ENCODE measurements at places on chromosomes 6 and 20.

GRCh38 chr6:493840-494239 lies 102.3 kb downstream of the IRF4 start:
- DNase-seq: no peak

DNA sequence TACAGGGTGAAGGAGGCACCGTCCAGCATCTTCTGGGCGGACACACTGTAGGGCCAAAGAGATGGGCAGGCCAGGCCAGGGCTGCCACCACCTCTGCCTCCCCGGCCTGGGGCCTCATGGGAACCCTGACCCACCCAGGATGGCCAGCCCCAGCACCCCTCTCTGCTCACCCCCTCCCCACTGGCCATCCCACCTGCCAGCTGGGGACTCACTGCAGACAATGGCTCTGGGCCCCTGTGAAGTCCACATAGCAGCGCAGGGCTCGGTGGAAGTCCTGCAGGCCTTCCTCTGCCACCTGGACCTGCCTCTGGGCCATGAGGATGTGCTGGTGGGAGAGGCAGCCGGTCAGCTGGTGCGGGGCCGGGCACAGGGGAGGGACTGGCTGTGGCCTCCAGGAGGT lies 3.6 kb upstream of the C20orf144 start:
- no peak for DNase-seq

- no peak for DNase-seq
Measured at GRCh38 chr20:43723186-43723585, 3.6 kb downstream of the GTSF1L start.

DNA sequence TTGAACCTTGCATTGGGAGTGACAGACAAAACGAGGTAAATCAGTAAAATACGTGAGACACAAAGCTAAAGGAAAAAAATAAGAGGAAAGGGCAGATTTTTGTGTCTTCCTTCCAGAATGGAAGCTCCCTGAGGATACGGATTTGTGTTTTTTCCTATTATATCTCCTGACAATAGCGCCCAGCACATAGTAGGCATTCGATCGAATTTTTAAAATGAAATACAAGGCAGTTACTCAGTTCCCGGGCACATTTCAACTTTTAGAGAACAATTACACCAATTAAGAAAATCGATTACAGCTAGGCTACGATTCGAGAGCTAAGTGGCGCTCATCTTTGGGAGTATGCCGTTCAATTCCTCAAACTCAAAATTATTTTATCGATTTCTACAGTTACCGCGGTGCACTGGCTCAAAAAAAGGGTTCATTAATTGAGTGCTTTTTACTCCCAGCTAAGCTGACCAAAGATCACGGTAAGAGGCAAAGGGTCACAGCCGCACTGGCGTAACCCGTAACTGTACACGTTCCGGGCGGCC lies 443 bp downstream of the RMND1 start:
- no peak for DNase-seq

DNA sequence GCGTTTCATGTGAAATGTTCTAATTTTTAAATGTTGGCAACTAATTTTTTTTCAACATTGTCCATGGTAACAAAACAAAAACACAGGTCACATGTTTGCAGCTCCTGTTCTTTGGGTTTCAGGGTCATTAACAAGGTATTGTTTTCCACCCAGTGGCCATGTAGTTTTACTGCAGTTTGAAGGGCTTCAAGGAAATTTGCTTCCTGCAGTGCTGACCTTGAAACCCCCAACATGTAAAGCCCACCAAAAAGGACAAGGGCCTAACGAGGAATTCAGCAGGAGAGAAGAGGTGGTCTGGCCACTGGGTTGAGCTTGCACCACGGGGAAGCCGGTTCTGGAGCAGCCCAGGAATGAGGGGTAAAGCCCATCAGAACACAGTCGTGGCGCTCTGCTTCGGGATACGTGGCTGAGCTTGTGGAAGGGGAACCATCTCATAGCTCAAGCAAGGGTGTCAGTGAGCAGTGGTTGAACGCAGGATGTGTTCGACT lies 13.9 kb upstream of the KLHL31 start:
- DNase-seq: no peak

DNA sequence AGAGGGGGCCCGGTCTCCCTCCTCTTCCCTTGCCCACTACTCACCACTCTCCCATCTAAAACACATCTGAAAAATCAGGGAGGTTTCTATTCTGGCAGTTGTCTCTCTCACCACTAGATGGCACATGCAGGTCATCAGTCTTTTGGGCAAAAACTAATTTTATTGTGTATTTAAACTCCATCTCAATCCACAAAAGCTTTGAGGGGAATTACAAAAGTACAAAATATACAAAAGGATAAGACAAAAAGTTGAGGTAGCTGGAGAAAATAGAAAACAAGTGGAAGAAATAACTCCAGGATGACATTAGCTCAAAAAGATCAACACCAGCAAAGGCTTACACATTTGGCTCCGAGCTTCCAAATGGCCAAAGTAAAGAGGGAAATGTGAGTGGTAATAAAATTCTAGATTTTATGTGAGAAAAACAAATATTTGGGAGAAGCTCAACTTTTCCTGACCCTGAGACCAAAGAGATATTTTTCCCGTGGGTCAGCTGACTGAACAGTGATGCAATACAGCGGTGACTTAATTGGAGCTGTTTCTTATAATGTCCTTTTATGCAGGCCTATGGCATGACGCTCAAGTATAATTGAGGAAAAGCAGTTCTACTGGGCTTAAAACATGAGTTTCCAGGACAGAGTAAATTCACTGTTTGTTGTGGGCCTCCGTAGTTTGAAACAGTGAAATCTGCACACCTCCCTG lies 79.8 kb upstream of the CHD6 start:
- peak; percentile 42 for DNase-seq

GRCh38 chr6:123030282-123030681 lies 34.2 kb downstream of the CLVS2 start:
- DNase-seq: no peak

DNA sequence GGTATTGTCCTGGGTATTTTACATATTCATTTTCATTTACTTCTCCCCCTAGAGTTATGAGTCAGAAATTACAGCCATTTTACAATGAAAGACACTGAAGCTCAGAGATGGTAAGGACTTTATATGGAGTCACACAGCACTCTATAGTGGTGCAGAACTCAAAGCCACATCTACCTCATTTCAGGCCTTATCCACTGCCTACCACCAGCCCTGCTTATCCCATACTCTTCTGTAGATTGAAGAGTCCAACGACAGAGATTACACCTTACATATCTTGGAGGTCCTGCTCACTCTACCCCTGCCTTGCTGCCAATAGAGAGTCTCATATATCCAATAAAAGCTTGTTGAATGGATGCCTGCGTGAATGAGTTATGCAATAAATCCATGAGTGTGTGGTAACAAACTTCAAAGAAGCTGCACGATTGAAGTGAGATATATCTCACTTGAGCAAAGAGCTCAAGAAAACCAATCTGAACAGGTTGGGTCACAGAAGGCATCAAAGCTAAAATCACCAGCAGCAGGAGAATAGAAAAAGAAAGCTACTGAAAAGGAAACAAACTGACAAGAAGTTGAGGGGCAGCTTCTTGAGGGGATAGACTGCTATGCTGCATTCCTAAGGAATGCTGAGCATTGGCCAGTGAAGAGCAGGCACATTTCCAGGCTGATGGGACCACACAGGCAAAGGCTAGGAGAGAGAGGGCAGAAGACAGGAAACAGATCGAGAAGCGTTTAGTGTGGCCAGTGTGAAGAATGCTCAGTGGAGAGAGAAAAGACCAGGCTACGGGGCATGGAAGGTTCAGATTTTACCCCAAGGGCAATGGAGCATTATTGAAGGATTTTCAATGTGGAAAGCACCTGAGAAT lies 585.6 kb downstream of the DHX35 start:
- DNase-seq: no peak

- no peak for DNase-seq
Measured at GRCh38 chr6:147811913-147812629, 303.6 kb downstream of the SAMD5 start.

- no peak for DNase-seq
Measured at GRCh38 chr20:38454556-38455473, 17.8 kb upstream of the RALGAPB start.

GRCh38 chr6:82080767-82081166 lies 166.8 kb downstream of the IBTK start:
- DNase-seq: no peak

Data from SHP77 treated with DMSO at 0.1 percent for 48 hours (cell line).